ENCODE measurements at places on chromosomes 6 and 20.

GRCh38 chr6:149918151-149918905, 4.6 kb downstream of the RAET1G start:
- DNase-seq, result no peak

DNA sequence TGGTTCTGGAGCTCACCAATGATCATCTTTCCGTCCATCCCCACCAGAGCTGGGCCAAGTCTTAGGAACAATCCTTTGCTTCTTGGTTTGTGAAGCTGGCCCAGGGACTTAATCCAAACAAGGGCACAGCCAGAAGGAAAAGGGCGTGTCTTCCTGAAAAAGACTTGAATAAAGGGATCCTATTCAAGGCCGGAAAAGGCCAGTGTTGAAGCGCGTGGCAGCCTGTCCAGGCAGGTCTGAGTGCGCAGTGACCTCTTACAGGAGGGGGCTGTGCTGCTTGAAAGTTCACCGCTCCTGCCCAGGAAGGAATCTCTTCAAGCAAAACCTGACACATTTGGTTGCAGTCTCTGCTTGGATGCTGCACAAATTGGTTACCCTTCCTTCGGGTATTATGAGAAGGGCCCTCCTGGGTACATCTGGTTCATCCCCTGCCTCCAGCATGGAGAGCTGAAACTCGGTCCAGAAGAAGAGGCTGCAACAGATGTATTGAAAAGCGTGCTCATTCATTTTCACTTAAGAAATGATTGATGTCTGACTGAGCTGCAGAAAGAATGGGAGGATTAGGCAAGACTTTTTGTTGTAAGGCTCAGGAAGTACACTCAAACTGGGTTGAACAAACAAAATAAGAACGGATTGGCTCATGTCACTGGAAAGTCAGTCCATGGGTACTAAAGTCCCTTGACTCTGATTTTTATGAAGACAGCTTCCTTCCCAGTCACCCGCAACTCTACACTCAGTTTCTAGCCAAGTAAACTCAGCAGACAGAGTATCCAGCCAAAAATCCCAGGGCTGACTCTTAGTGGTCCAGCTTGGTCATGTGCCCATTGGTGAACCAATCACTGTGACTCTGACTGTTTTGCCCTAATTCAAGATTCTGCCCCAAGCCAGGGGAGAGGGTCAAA, 136.3 kb downstream of the TFAP2C start:
- peak; percentile 32 for DNase-seq

DNA sequence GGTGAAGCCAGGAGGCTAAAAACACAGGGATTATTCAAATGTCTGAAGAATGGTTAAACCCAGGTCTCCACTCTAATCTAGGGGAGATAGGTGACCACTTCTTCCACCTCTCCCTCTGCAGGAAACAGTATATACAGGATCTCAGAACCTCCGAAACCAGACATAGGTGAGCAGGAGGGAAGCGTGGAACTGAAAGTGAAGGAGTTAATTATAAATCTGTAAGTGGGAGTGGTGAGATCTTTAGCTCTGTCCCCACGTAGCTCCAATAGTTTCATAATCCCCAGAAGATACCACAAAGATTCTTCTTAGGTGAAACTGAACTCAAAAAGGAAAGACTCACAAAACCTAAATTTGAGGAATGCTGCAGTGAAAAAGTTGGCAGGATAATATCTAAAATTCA, 76.8 kb downstream of the THEMIS start:
- DNase-seq, result no peak

- DNase-seq, result no peak
Observed at GRCh38 chr6:155066361-155066760, 71.2 kb downstream of the TIAM2 start.

GRCh38 chr6:2085657-2086056, 159.7 kb downstream of the GMDS start:
- no peak for DNase-seq

GRCh38 chr6:16124198-16125180, 4.4 kb upstream of the MYLIP start:
- no peak for DNase-seq
